ENCODE measurements at places on chromosomes 5 and 9.

- DNase-seq: no peak
Measured at GRCh38 chr5:100706776-100707175, 171.6 kb downstream of the FAM174A start.

GRCh38 chr9:100774962-100775361 lies 197.1 kb downstream of the CAVIN4 start:
- DNase-seq: no peak

- no peak for DNase-seq
Measured at GRCh38 chr9:71383308-71383940, 262.0 kb upstream of the TRPM3 start.

DNA sequence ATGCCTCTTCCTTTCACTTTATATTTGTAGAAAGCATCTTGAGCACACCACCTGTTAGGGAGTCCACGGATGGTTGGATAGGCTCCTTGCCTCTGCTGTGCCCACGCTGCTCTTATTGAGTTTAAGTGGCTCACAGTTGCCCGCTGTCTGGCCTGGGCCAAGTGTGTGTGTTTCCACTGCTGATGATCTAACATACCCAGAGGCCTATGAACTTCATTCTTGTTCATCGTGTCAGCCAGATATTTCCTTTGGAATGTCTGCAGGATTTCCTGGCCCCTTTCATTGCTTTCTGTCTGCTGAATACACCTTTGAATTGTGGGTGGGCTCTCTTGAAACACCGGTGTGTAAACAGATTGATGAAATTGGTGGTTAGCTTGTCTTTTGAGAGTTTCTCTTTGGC lies 46.6 kb downstream of the MVB12B start:
- DNase-seq: no peak

DNA sequence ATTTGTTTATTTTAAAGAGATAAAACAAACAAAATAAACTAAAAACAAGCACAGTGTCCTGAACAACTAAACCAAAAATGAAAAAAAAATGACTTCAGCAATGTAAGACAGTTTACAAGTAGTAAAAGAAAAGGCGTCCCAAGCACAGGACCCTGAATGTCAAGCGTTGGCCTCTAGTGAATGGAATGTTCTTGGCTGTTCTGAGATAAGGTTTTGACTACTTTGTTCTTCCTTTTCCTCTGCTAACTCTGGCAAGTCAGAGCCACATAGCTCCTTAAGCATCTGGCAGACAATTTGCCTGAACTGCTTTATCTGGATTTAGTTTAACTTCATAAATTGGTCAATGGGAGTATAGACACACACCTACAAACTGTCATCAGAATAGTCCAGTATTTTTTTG lies 655.2 kb downstream of the ANXA1 start:
- no peak for DNase-seq

DNA sequence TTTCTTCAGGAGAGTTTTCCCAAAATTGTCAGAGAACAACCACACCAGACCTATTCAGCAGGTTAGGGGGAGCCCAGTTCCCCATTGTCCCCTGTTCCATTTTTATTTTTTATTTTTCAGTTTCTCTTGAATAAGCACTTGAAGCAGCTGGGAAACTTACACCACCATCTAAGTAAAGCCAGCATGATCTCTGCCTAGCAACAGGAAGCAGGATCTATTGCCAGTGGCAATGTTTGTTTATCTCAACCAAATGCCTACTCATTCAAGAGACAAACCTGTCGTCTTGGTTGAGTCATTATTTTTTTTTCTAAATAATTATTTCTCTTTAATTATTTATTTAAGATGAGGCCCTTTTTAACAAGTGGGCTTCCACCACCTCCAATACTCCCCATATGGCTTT lies 379.3 kb downstream of the PLK2 start:
- DNase-seq: no peak

DNA sequence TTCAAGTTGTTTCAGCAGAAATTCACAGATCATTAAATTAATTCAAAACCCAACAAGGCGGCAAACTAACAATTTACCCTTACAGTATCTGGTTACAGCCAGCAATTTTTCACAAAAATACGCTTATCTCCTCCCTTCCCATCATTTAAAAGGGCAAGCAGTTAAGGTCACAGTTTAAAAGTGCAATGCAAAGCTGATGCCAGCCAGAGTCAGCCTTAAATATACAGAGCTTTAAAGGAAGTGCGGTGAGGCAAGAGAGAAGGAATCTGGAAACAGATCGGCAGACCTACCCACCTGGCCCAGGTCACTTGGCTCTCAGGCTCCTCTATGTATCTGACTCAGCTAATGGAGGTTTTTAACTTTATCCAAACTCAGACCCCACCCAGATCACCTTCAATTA lies 31.0 kb downstream of the EPB41L4A start:
- DNase-seq: no peak

DNA sequence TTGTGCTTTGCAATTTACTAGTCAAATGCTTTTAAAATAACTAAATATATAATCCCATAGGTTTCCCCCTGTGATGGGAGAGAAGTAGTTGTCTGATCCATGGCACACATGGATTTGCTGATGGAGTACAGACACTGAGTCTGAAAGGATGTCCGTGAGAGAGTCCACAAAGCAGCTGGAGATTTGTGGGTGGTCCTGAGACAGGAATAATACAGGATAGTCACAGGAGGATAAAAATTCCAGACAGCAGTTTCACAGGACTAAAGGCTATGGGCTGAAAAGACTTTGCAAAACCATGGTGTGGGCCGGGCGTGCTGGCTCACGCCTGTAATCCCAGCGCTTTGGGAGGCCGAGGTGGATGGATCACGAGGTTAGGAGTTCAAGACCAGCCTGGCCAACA lies 58.7 kb upstream of the ZFR start:
- no peak for DNase-seq

- no peak for DNase-seq
Measured at GRCh38 chr5:96821260-96821916, 13.6 kb upstream of the ERAP1 start.

GRCh38 chr5:112034421-112034979 lies 277.5 kb upstream of the NREP start:
- no peak for DNase-seq

DNA sequence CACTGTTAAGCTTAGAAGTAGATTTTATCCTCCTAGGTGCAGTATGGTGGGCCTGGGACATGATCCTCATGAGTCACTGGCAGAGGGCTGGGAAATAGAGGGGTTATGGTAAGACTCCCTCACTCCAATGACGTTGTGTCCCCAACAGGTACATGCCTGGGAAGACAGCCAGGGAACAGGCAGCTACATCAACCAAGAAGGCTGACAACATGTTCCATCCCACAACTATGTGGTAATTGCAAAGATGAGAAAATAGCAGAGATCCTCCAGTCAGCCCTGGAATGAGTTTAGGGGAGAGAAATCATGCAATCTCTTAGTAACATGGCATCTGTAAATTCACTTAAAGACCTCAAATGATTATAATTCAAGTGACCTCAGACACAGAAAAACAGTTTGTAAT lies 114.4 kb upstream of the LIFR start:
- no peak for DNase-seq

GRCh38 chr5:129377504-129377903 lies 82.6 kb upstream of the ADAMTS19 start:
- no peak for DNase-seq

GRCh38 chr5:30121043-30121442 lies 1072.4 kb upstream of the CDH6 start:
- no peak for DNase-seq

DNA sequence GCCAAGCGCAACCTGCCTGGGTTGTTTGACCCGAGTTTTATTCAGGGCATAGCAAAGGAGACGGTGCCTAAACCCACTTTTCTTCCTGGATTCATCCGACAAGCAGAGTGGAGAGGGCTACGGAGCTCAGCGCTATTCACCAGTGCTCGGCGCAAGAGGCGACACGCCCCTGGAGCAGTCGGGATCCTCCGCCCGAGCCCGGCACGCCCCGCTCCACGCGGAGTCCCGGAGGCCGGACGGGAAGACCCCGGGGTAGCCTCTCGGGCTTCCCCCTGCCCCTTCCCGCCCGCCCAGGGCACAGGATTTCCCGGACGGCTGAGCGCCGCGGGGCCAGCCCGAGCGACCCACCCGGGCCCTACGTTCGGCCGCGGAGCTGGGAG lies 427 bp downstream of the SERINC5 start:
- peak; percentile 74 for DNase-seq

DNA sequence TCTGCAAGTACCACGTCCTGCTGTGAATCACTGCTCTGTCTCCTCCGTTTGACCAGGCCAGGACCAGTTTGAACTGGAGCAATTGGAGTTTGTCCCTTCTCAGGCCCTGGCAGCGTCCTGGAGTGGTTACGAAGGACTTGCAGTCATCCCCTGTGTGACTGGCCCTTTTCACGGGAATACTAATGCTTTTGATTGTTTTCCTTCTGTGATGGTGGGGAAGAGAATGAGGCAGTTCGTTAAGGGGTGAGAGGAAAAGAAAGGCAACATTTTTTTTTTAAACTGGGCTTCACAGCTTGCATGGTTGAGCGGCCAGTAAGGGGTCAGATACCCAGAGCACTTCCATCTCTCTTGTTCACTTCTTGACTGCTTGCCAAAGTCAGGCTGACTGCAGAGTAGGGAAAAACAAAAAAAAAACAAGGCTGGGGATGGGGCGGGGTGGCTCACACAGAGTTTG lies 153.5 kb upstream of the STK32A start:
- DNase-seq: no peak

DNA sequence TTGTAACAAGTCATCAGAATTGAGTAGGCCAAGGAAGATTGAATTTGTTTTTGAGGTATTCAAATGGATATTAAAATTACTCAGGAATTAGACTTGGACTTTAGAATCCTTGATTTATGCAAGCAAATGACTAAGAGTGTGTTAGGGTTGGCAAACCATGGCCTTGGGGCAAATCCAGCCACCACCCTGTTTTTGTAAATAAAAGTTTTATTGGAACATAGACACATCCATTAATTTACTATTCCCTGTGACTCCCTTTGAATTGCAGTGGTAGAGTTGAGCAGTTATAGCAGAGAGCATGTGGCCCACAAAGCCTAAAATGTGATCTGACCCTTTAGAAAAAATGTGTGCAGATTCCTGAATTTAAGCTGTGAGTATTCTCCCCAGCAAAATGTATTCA lies 115.6 kb downstream of the WDR70 start:
- DNase-seq: no peak

DNA sequence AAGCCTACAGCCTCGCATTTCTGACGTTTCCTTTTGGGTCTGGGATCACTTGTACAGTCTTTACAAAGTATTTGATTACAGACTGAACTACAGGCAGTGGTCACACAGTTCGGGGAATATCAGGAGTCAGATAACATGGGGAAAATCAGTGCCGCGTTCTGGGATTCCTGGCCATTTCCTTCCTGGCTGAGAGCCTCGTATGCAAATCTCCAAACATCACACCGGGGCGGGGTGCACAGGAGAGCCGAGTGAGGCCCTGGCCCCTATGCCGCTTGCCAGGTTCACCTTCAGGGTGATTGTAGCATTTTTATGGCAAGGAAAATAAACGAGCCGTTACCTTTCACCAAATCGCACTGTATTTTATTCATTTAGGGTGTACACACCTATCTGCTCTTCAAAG lies 29.6 kb upstream of the SLC9A3 start:
- DNase-seq: no peak

DNA sequence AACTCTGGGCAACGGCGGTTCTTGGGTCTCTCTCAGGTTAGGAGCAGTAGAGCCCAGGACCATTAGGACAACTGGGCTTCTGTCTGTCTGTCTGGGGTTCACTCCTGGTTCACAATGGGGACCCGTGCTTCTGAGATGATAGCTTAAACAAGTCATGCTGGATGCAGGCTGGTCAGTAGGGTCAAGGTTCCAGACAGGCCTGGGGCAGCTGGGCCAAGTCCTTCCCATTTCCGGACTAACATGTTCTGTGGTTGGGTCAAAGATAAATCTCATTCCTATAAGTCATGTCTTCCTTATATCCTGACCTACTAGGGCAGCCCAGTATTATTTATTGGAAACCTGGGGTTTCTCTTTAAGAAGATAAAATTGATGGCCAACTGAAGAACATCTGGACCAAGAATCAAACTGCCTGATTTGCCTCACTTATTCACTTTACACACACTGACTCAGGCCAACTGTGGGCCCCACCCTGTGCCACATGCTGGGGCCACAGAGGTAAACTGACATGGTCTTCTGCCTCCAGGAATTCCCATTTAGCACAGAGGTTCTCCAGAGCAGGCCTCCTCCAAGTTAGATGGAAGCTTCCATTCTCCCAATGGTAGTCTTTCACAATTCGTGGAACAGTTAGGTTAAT lies 8.3 kb downstream of the HDHD3 start:
- peak; percentile 54 for DNase-seq

DNA sequence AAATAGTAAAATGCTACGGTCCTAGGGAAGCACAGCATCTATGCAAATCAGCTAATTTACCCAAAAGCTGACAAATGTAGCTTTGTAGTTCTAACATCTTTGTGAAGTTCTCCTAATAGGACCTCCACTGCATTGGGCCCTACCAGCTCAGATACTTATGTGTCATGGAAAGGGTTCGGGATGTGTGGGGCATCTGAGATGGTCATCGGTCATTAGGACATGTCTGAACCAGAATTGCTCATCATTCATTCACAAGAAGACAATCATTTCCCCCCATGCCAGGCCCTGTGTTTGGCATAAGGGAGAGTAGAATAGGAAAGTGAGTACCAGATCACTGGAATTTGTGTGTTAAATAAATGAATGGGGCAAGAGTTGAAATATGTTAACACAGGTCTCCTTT lies 35.7 kb downstream of the PWWP2A start:
- DNase-seq: no peak

- no peak for DNase-seq
Measured at GRCh38 chr9:69599232-69599971, 72.8 kb downstream of the APBA1 start.

GRCh38 chr9:101184813-101185278 lies 156.3 kb downstream of the PLPPR1 start:
- no peak for DNase-seq

GRCh38 chr5:40560474-40561110 lies 119.1 kb upstream of the PTGER4 start:
- DNase-seq: no peak

DNA sequence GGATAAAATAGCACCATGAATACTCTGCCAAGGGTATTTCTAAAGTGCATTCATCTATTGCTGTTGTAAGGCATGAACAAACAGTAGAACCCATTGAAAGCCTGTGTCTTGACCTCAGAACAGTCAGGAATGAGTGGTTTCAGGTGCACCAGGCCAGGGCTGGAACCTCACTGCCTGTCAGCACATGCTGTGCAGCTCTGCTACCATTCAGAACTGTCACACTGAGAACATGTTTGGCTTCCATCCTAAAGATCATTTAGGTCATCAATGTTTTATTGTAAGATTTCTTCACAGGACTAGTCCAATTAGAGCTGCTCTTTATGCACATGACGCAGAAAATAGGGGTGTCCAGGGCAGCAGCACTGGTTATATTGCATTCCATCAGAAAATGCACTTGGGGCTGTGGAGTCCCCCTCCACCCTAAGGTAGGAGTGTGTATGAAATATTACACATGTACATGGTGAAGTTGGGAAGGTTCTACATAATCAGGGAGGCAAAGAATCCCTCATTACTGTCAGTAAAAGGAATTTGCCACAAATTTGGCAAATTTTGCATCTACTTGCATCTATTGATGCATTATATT lies 408.0 kb downstream of the CTNND2 start:
- DNase-seq: no peak

- no peak for DNase-seq
Measured at GRCh38 chr5:132094393-132095076, 20.9 kb downstream of the CSF2 start.

- no peak for DNase-seq
Measured at GRCh38 chr5:139551191-139551889, 9.8 kb upstream of the UBE2D2 start.

Data from erythroblast (primary cell).